GM04503 (cell line): ENCODE measurements at places on chromosomes 11 and 22.

GRCh38 chr22:24847490-24847889, 41.5 kb downstream of the SGSM1 start:
- no peak for DNase-seq

DNA sequence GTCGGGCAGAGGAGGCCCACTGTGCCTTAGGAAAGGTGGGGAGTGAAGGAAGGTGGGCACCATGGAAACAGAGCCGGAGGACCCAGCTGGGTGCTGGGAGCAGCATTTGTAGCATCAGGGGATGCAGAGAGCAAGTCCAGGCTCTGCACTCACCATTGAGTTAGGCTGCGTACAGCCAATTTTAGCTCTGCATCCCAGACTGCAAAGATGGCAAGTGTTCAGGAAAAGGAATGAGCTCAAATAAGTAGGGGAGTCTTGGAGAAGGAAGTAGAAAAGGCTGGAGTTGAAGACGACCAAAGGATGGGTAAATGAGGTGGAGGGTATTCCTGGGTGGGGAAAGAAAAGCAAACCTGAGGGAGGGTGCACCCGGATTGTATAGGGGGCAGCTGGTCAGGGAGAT, 31.6 kb upstream of the ETS1 start:
- no peak for DNase-seq

DNA sequence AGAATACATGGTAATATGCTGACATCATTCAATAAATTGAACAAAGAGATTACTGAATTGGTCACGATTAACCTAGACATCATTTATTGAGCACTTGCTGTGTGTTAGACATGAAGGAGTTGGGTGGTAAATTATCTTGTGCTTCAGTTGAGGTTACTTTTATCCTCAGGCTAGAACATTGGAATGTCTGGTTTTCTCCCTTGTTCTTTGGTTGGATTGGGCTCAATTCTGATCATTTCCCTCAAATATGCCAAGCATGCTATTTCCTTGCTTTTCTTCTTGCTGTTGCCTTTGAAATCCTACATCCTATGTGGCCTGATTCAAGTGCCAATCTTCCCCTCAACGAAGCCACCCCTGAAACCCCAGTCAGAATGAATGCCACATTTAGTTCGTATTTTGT, 65.8 kb downstream of the DEUP1 start:
- DNase-seq, result peak; percentile 5

- DNase-seq, result no peak
Measured at GRCh38 chr11:96384156-96384555, 5.6 kb downstream of the CCDC82 start.

- no peak for DNase-seq
Measured at GRCh38 chr11:77316733-77317342, 15.4 kb upstream of the GDPD4 start.
